Mammary microvascular endothelial cell (primary cell): ENCODE measurements at places on chromosomes 2 and 18. TPM values are rescaled to one million over a fixed set of nuclear protein-coding genes. Genes with fewer than 3 reads are reported as not detected.

CLEC4F gene
- total RNA-seq: 0.10 TPM in 1 of 2 replicates, not detected in the other

MYO5B gene
- 1.8 and 2.1 TPM in 2 replicates for total RNA-seq

HOXD11 gene
- 0.10 TPM in 1 of 2 replicates, not detected in the other for total RNA-seq

NCKAP1 gene
- 112 and 119 TPM in 2 replicates for total RNA-seq

AOX1 gene
- total RNA-seq: 16.0 and 21.0 TPM in 2 replicates

SPATS2L gene
- total RNA-seq: 75.7 and 76.0 TPM in 2 replicates

HNRNPA3 gene
- 42.5 and 42.9 TPM in 2 replicates for total RNA-seq

LRRC30 gene
- total RNA-seq: not detected in 2 replicates

RAB6C gene
- not detected in 2 replicates for total RNA-seq

RIT2 gene
- total RNA-seq: not detected in 2 replicates

IL36A gene
- not detected in 2 replicates for total RNA-seq

ERICH2 gene
- not detected in 2 replicates for total RNA-seq

WDR35 gene
- total RNA-seq: 3.9 and 5.4 TPM in 2 replicates

C2orf78 gene
- total RNA-seq: not detected in 2 replicates

UGT1A10 gene
- not detected in 2 replicates for total RNA-seq

SPP2 gene
- total RNA-seq: not detected in 2 replicates

PKP4 gene
- 29.5 and 31.3 TPM in 2 replicates for total RNA-seq

WIPF1 gene
- total RNA-seq: 12.4 and 17.1 TPM in 2 replicates

SKOR2 gene
- total RNA-seq: not detected in 2 replicates

GAD1 gene
- total RNA-seq: not detected in 2 replicates

TRIM43 gene
- not detected in 2 replicates for total RNA-seq

ATF2 gene
- total RNA-seq: 24.5 and 26.0 TPM in 2 replicates

SGO2 gene
- total RNA-seq: 15.5 and 18.2 TPM in 2 replicates

DSEL gene
- 4.7 and 5.9 TPM in 2 replicates for total RNA-seq

NT5DC4 gene
- not detected in 2 replicates for total RNA-seq

RAB17 gene
- total RNA-seq: 0.49 and 0.87 TPM in 2 replicates

NPC1 gene
- 61.4 and 62.8 TPM in 2 replicates for total RNA-seq

LRRTM4 gene
- total RNA-seq: not detected in 2 replicates

NEB gene
- total RNA-seq: 0.20 and 0.30 TPM in 2 replicates

OTOF gene
- total RNA-seq: 1.3 TPM in 2 replicates

ATOH8 gene
- total RNA-seq: 15.4 and 17.1 TPM in 2 replicates

SCN7A gene
- total RNA-seq: not detected in 2 replicates

SLC23A3 gene
- total RNA-seq: 0.60 and 0.79 TPM in 2 replicates

MAL gene
- total RNA-seq: not detected in 2 replicates

SERPINB11 gene
- total RNA-seq: not detected in 2 replicates

OR6B2 gene
- not detected in 2 replicates for total RNA-seq

IL1A gene
- 4.9 and 5.5 TPM in 2 replicates for total RNA-seq

OST4 gene
- 387 and 401 TPM in 2 replicates for total RNA-seq

CCDC138 gene
- total RNA-seq: 5.9 and 6.0 TPM in 2 replicates

ABCG5 gene
- not detected in 2 replicates for total RNA-seq

GREB1L gene
- 0.07 and 3.1 TPM in 2 replicates for total RNA-seq

IL37 gene
- not detected in 2 replicates for total RNA-seq

MEIS1 gene
- total RNA-seq: 0.79 and 8.4 TPM in 2 replicates

NEU2 gene
- total RNA-seq: not detected in 2 replicates

HOXD13 gene
- total RNA-seq: not detected in 2 replicates

VWA3B gene
- total RNA-seq: not detected in 2 replicates

UGT1A4 gene
- total RNA-seq: not detected in 2 replicates

PSMA8 gene
- total RNA-seq: not detected in 2 replicates

CBLN2 gene
- total RNA-seq: 0.10 TPM in 1 of 2 replicates, not detected in the other

CREG2 gene
- 0.27 TPM in 1 of 2 replicates, not detected in the other for total RNA-seq

SULT1C4 gene
- 4.1 and 6.7 TPM in 2 replicates for total RNA-seq

POTEE gene
- total RNA-seq: not detected in 2 replicates

DRC1 gene
- total RNA-seq: 0.13 TPM in 1 of 2 replicates, not detected in the other

NEURL3 gene
- 0.34 and 1.7 TPM in 2 replicates for total RNA-seq
